ENCODE measurements at places on chromosomes 6 and 20.

DNA sequence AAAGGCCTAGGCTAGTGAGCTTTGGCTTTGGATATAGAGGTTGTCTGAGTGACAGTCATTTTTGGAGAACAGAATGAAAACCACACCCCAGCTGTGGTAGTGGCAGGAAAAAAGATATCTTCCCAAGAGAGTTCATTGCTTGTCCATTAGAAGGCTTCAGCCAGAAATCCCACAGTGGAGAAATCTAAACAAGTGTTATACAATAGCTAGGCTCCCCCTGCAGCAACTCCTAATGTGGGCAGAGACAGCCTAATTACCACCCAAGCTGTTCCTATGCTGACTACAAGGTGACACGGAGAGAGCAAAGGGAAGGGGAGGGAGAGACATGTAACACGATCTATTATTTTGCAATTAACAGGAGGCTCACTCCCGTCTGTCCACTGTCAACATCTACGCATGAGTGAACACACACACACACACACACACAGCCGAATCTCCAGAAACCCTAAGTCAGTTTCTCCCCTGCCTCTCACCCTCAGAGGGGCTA is 147.5 kb upstream of the TCF21 start:
- no peak for DNase-seq

- peak; percentile 79 for DNase-seq
Measured at GRCh38 chr6:35583893-35584688, 71.4 kb upstream of the TULP1 start.

DNA sequence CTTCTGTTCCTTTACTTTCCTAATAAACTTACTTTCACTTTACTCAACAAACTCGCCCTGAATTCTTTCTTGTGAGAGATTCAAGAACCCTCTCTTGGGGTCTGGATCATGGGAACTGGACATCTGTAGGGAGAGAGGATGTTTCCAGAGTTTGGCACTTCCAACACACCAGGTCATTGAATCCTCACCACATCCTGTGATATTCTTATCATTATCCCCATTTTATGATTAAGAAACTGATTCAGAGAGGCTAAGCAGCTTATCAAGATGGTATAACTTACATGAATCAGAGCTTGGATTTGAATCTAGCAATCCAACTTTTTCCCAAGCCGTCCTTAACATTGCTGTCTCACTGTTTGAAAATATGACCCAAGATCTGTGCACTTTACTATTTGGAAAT is 15.5 kb downstream of the PPIL6 start:
- DNase-seq, result no peak

DNA sequence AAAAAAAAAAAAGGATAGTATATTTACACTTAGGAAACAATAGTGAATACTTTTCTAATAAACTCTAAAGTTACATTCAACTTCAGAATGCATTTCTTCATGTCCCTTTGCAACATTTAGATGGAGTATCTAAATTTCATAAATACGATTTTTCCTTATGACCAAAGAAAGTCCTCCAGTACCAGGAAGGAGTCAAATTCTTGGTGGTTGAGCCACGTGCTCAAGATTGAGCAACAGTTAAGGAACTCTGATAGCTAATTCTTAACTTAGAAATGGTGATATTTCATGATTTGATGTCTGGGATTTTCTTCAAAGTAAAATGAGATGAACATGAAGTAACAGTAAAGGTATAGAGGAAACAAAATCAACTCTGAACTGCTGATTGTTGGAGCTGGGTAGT is 92.7 kb downstream of the SASH1 start:
- no peak for DNase-seq

GRCh38 chr6:140923048-140923447 is 1209.7 kb upstream of the GJE1 start:
- DNase-seq, result no peak

GRCh38 chr6:34065466-34066217 is 80.2 kb downstream of the GRM4 start:
- no peak for DNase-seq

- no peak for DNase-seq
Measured at GRCh38 chr6:132190097-132190814, 211.0 kb downstream of the MOXD1 start.

GRCh38 chr6:131972741-131973140 is 21.6 kb upstream of the CCN2 start:
- DNase-seq, result no peak

GRCh38 chr6:6395581-6396197 is 75.2 kb upstream of the F13A1 start:
- no peak for DNase-seq

Data from CD4-positive, alpha-beta T cell treated with Interleukin-4 for 4 hours (primary cell).